ENCODE measurements at places on chromosomes 12 and 14. TPM values are rescaled to one million over a fixed set of nuclear protein-coding genes. Genes with fewer than 3 reads are reported as not detected.

- no peak for DNase-seq
These were observed 121.9 kb downstream of the EMP1 start for GRCh38 chr12:13318231-13319015.

DNA sequence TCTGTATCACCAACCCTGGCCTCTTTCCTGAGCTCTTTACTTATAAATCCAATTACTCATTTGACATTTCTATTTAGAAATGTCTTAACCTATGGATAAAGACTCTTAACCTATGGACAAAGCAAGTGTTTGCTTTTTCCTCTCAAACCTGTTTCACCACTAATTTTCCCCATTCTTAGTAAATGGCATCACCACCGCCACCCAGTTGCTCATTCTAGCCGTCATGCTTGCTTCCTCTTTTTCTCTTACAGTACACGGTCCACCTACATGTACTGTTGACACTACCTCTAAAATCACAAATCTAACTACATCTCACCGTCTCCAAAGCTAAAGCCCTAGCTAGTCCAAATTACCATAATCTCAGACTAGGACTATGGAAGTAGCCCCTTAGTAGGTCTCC lies 60.0 kb downstream of the CAPS2 start:
- no peak for DNase-seq

DNA sequence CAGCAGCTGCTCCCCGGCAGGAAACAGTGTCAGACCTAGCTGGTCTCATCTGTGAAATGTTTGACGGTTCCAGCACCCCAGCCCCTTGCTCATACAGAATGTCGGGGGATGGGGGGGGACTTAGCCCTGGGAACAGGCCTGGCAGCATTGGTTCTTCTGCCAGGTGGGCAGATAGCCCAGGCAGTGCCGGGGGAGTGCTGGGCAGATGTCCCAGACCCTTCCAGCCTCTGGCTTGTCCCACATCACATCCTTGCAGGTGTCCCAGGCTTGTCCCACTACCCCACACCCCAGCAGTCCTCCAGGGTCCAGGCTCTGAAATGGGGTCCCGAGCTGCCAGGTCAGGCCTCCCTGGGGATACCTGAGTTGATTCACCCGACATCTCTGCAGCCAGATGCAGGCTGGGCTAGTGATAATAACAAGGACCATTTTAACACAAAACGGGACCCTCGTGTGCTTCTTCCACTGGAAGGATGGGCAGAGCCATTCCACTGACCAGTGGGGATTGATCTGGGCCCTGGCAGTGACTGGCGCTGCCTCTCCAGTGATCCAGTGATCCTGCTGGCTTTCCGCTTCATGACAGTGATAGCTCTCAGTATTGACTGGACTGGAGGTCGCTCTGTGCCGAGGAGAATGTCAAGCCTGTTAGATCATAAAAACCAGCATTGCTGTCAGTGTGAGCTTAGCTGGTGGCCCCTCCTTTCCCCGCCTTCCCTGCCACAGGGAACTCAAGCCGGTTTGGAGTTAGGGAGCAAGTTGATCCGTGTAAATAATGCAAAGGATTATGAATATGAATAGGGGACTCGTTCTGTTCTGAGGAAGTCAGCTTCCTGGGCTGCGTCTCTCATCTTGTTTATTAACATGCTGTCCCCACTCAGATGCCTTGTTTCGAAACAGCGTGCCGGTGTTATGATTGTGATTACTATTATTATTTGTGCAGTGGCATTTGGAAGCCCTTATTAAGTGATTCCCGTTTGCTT lies 180.6 kb downstream of the AACS start:
- no peak for DNase-seq

- no peak for DNase-seq
These were observed 25.6 kb downstream of the AKAP6 start for GRCh38 chr14:32354716-32355115.

- DNase-seq, result no peak
These were observed 3.9 kb upstream of the AMHR2 start for GRCh38 chr12:53419756-53420155.

DNA sequence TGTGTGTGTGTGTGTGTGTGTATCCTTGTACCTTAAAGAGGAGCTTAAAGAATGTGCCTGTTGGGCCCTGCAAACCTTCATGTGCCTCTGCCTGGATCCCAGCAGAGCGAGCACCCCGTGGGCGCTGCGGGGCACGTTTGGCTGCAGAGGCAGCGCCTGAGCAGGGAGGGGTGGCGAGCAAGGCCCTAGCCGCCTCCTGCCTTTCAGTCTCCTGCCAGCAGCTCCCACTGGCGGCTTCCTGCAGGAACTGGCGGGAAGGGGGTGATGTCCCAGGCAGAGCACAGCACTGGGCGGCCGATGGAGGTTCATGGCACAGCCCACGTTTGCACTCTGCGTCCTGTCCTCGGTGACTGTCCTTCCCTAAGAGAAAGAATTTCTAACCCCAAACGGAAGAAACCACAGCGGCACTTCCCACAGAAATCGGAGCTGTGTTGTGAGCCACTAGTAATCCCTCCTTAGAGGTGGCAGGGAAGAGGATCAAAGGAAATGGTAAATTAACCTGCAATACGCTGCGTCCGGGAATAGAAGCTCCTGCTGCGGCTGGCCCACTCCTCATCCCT lies 19.8 kb downstream of the ZBTB42 start:
- DNase-seq, result peak; percentile 72

DNA sequence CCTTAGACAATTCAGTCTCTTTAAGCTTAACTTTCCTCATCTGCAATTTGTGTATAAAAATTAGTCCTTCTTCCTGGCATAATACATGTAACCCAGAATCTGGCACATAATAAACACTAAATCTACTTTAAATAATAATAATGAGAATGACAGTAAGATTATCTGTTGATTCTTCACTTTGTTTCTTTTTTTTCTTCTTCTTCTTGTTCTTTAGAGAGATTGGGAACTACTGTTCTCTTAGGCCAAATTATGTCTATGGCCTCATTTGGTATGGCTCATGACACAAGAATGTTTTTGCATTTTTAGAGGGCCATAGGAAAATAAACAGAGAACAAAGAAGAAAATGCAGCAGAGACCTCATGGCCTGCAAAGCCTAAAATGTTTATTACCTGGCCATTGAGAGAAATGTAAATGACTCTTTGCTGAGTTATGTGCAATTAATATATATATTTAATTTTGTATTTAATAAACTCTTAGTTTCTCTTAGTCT lies 275.8 kb downstream of the SLC6A15 start:
- DNase-seq, result peak; percentile 73

DNA sequence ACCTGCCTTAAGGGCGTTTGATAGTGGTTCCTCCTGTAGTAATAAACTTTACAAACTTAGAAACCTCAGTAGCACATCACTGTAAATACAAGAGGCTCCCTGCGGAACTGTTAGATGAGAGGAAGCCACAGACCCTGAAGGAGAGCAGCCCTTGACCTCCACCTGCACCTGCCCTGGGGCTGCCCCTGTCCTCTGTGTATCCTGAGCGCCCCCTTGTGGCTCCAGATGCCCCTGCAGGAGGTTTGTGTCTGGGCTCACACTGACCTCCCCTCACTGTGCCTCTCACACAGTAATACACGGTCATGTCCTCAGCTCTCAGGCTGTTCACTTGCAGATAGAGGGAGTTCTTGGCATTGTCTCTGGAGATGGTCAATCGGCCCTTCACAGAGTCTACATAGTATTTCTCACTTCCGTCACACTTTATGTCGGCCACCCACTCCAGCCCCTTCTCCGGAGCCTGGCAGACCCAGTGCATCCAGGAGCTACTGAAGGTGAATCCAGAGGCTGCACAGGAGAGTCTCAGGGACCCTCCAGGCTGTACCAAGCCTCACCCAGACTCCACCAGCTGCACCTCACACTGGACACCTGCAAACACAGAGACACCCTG lies 1059.8 kb downstream of the TMEM121 start:
- no peak for DNase-seq

GRCh38 chr12:724194-724855 lies 28.1 kb upstream of the WNK1 start:
- no peak for DNase-seq

The SELPLG gene
- 3.0 TPM for polyA plus RNA-seq

The NKX2-1 gene
- polyA plus RNA-seq, result not detected

Measured in fibroblast of lung (primary cell).